ENCODE measurements at places on chromosomes 3 and 15. TPM values are rescaled to one million over a fixed set of nuclear protein-coding genes. Genes with fewer than 3 reads are reported as not detected.

DNA sequence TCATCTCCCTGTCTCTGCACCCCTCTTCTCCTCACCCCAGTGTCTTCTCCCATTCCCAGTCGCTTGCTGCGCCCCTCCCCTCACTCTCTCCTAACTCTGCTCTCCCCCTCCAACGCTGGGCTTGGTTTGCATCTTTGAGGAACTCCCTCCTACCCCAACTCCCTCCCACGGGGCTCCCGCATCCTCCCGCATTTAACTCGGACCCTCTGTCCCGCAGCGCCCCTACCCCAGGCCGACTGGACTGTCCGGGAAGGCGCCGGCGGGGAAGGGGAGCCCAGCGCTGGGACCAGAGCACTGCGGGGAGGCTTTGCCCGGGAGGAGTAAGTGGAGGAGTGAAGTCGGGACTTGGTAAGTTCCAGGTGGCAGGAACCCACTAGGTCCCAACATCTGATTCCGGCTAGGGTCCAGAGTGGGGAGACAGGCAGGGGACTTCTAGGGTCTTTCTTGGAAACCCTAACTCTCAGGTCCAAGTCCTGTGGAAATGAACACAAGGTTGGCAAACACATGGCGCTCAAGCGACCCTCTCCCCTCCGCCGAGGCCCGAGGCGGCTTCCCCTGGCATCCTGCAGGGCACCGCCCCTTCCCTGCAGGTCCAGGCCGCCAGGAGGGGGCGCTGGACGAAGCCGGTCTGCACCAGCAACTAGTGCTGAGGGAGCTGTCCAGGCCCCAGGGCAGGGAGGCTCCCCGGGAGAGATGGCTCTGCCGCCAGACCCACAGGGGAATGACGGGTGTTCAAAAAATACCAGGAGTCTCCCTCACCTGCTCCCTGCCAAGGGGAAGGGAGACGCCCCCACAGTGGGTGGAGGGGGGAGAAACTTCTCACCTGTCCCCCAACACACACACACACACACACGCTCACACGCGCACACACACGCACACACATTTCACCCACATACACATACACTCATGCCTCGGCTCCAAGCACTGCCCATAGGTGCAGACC is 53.2 kb downstream of the LHFPL4 start:
- peaks cover 15% of the 10 kb centered on the region for H3K4me1 ChIP-seq
- no peak for DNase-seq
- H3K36me3 ChIP-seq = no peaks in the 10 kb centered on the region
- no peak overlapping the region for H3K27ac ChIP-seq
- H3K27me3 ChIP-seq = peaks cover 15% of the 10 kb centered on the region

GRCh38 chr15:57696146-57696545 is 10.4 kb upstream of the POLR2M start:
- H3K36me3 ChIP-seq = no peaks in the 10 kb centered on the region
- H3K4me1 ChIP-seq = peaks cover 12% of the 10 kb centered on the region
- H3K27ac ChIP-seq = no peak overlapping the region
- H3K27me3 ChIP-seq = no peaks in the 10 kb centered on the region
- DNase-seq = no peak
- no peak overlapping the region for H3K4me3 ChIP-seq

DNA sequence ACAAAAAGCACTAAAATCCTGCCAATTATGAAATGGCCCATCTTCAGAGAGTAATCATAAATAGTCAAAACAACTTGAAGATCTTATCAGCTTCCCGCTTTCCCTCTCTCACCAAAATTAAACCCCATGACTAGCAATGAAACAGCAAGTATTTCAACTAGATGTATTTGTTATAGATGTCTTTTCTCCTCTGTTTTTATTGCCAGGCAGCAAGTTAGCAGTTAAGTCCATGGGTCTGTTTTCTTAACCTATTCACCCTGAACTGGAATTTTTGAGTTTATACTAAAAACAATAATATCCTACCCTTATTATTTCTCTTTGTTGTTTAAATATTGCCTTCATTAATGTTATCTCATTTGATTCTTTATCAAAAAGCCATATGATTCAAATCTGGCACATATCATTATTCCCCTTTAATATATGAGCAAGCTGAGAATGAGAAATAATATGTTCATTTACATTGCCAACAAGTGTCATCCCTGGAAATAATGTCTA is 23.3 kb downstream of the AQP9 start:
- no peak for DNase-seq
- no peak overlapping the region for H3K4me3 ChIP-seq
- H3K27me3 ChIP-seq = peaks cover 7% of the 10 kb centered on the region
- no peaks in the 10 kb centered on the region for H3K36me3 ChIP-seq
- no peak overlapping the region for H3K27ac ChIP-seq

GRCh38 chr15:58731756-58732535 is 17.6 kb downstream of the ADAM10 start:
- H3K27me3 ChIP-seq = no peaks in the 10 kb centered on the region
- H3K4me1 ChIP-seq = peaks cover 16% of the 10 kb centered on the region

GRCh38 chr3:128634075-128634611 is 16.5 kb downstream of the RPN1 start:
- peaks cover 10% of the 10 kb centered on the region for H3K4me1 ChIP-seq
- no peak overlapping the region for H3K4me3 ChIP-seq
- H3K27me3 ChIP-seq = no peaks in the 10 kb centered on the region
- H3K36me3 ChIP-seq = peaks cover 66% of the 10 kb centered on the region
- DNase-seq = no peak

TAGLN3 gene
- 4.0 TPM for total RNA-seq

GRCh38 chr15:50865515-50866353 is 42.7 kb upstream of the AP4E1 start:
- no peak for DNase-seq
- H3K4me3 ChIP-seq = no peak overlapping the region
- H3K36me3 ChIP-seq = no peaks in the 10 kb centered on the region
- no peaks in the 10 kb centered on the region for H3K27me3 ChIP-seq
- no peak overlapping the region for H3K27ac ChIP-seq
- H3K4me1 ChIP-seq = no peaks in the 10 kb centered on the region

DNA sequence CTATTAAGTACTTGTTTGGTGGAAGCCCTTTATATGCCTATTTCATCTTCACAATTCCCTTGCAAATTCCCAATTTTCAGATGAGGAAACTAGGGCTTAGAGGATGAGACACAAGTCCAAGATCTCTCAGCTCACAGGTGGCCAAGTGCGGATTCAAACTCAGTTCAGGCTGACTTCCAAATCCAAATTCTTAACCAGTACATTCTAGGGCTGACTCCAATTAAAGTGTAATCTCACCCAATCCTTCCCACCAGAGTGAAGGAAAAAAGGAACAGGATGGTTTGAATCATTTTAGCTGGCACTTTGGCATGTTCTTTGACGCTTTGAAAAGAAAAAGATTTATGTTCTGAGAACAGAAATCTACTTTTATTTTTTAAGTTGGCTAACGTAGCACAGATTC is 12.7 kb downstream of the ARHGEF3 start:
- H3K36me3 ChIP-seq = no peaks in the 10 kb centered on the region
- no peak for DNase-seq
- H3K27ac ChIP-seq = peak overlapping the region; percentile 27
- peaks cover 49% of the 10 kb centered on the region for H3K4me1 ChIP-seq
- no peaks in the 10 kb centered on the region for H3K27me3 ChIP-seq
- no peak overlapping the region for H3K4me3 ChIP-seq
